ENCODE measurements at places on chromosomes 11 and 22.

DNA sequence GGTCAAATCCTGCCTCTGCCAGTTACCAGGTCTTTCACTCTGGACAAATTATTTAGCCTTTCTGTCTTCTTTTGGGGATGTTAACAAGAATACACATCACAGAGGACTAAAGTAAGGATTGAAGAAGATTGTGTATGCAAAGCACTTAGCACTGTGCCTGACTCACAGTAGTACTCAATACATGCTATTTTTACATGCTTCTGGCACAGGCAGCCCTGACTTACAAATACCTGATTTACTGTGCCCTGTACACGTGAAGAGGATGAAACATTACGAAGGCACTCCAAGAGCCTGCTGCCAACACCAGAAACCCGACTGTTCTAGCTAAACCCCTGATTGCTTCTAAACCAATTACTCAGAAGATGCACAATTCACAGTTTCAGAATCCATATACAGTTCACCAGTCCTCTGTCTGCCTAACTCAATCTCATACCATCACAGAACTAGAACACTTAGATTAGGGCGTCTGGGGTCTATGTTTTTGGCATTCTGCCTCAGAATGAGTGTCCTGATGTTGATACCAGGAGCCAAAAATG lies 300.9 kb upstream of the DDI1 start:
- DNase-seq: no peak

GRCh38 chr22:20524004-20524481 lies 16.6 kb downstream of the MED15 start:
- no peak for DNase-seq

DNA sequence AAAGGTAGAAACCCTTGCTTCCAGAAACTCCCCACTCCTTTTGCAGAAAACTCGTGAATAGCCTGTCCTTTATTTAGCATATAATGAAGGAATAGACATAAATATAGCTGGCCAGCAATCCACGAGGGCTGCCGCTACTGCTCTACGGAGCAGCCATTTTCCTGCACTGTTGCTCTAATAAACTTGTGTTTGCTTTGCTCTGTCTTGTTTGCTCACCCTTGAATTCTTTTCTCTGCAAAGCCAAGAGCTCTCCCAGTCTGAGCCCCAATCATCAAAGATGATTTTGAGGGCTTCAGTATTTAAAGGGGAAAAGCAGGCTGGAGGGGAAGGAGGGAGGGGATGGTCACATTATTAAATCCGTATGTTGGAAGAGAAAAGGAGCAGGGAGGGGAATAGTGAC lies 16.6 kb upstream of the CHKA start:
- no peak for DNase-seq

- DNase-seq: no peak
Observed at GRCh38 chr11:78973876-78974275, 399.2 kb upstream of the NARS2 start.

DNA sequence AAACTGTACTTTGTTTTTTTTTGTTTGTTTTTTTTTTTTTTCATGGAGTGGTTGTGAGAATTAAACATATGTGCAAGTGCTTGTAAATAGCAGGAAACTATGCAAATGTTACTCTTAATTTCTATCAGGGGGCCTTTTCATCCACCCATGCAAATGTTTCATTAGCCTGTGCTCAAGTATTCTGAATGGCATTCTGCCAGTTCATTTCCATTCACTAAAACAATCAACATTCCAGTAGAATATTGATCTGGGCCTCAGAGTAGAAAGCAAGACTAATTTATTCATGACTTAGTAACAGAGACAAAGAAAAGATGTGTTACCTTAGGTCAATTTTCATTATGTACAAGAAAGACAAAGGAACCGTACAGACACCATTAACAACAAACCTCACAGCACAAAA lies 971.4 kb downstream of the DLG2 start:
- DNase-seq: no peak

All from fibroblast of skin of left quadriceps (primary cell).